ENCODE measurements at places on chromosomes 2 and 18. TPM values are rescaled to one million over a fixed set of nuclear protein-coding genes. Genes with fewer than 3 reads are reported as not detected.
A peak's percentile ranks its signal among the peaks of the same experiment; 100 is the strongest.

The CPSF3 gene
- 21.1 TPM for polyA plus RNA-seq

- no peak overlapping the region for H3K27ac ChIP-seq
- no peaks in the 10 kb centered on the region for H3K36me3 ChIP-seq
- H3K27me3 ChIP-seq: no peaks in the 10 kb centered on the region
Observed at GRCh38 chr18:78914249-78914935, 65.2 kb upstream of the SALL3 start.

DNA sequence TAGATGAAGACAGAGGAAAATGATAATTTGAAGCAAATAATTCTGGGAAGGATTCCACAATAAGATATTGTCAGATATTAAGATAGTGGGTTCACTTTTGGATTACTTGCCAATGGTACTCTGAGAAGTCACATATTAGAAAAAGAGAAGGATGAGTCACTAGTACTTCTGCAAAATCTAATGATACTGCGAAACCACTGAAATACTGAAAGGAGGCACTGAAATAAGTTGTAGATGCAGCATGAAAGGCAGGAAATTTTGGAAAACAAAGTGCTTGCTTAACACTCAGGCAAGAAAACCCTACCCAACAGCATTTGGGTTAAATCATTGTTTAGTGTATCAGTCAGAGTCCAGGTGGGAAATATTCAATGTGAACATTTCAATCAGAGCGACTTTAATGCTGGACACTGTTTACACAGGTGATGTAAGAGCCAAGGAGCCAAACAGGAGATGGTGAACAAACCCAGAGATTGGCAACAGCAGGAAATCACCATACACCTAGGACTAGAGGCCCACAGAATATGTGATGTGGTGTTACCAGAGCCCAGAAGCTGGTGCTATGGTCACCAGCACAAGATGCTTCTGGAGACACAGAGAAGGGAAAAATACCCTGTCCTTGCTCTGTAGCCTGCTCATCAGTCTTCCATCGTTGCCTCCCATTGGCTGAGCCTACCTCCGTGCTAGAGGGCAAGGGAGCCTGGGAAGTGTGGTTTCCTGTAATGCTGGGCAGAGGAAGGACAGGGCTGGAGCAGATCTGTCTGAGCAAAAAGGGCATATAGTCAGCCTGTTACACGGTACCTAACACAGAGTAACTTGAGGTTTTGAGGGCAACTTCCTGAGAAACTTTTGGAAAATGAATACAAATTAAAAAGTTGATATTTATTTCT lies 204.7 kb upstream of the ITGA4 start:
- H3K27ac ChIP-seq: no peak overlapping the region
- no peaks in the 10 kb centered on the region for H3K36me3 ChIP-seq
- DNase-seq: no peak

- peaks cover 15% of the 10 kb centered on the region for H3K4me1 ChIP-seq
- H3K4me3 ChIP-seq: no peak overlapping the region
- H3K27me3 ChIP-seq: no peaks in the 10 kb centered on the region
- no peak for DNase-seq
- H3K36me3 ChIP-seq: no peaks in the 10 kb centered on the region
Observed at GRCh38 chr18:49547701-49548100, 14.2 kb upstream of the LIPG start.

The DCC gene
- not detected for polyA plus RNA-seq

- peaks cover 34% of the 10 kb centered on the region for H3K4me1 ChIP-seq
- no peaks in the 10 kb centered on the region for H3K36me3 ChIP-seq
- peak; percentile 88 for DNase-seq
- no peaks in the 10 kb centered on the region for H3K27me3 ChIP-seq
- no peak overlapping the region for H3K4me3 ChIP-seq
Observed at GRCh38 chr2:20578266-20578894, 72.5 kb downstream of the HS1BP3 start.

- DNase-seq: no peak
- H3K4me1 ChIP-seq: peaks cover 5% of the 10 kb centered on the region
- H3K27me3 ChIP-seq: no peaks in the 10 kb centered on the region
- no peak overlapping the region for H3K27ac ChIP-seq
- no peaks in the 10 kb centered on the region for H3K36me3 ChIP-seq
- H3K4me3 ChIP-seq: no peak overlapping the region
Observed at GRCh38 chr2:9137379-9138150, 69.0 kb upstream of the ASAP2 start.

The GNLY gene
- polyA plus RNA-seq: not detected

GRCh38 chr18:77470569-77471413 lies 221.1 kb downstream of the GALR1 start:
- no peak for DNase-seq
- H3K36me3 ChIP-seq: no peaks in the 10 kb centered on the region
- no peaks in the 10 kb centered on the region for H3K4me1 ChIP-seq
- no peaks in the 10 kb centered on the region for H3K27me3 ChIP-seq
- H3K27ac ChIP-seq: no peak overlapping the region

GRCh38 chr2:72362733-72363132 lies 215.1 kb upstream of the CYP26B1 start:
- DNase-seq: no peak
- no peaks in the 10 kb centered on the region for H3K36me3 ChIP-seq
- peaks cover 4% of the 10 kb centered on the region for H3K4me1 ChIP-seq
- H3K27me3 ChIP-seq: no peaks in the 10 kb centered on the region

- H3K4me1 ChIP-seq: peaks cover 34% of the 10 kb centered on the region
- no peaks in the 10 kb centered on the region for H3K36me3 ChIP-seq
- no peak for DNase-seq
- H3K27ac ChIP-seq: peak overlapping the region; percentile 40
- H3K27me3 ChIP-seq: no peaks in the 10 kb centered on the region
Observed at GRCh38 chr2:85018049-85018447, 47.1 kb downstream of the KCMF1 start.

The FBXO11 gene
- polyA plus RNA-seq: 24.7 TPM

The TEX44 gene
- not detected for polyA plus RNA-seq

DNA sequence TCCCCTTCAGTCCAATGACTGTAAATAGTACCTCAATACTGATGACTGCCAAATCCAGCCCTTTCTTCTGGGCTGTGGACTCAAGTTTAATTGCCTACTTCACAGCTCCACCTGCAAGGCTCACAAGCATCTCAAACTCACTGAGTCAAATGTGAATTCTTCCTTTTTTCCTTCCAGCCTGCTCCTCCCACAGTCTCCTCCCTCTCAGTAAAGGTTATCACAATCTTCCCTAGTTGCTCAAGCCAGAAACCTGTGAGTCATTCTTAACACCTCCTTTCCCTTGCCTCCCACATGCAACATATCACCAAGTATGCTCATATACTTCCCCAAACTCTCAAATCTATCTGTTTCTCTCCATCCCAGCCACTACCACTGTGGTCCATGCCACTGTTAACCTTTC lies 3.7 kb upstream of the MFSD6 start:
- H3K4me3 ChIP-seq: no peak overlapping the region
- peaks cover 16% of the 10 kb centered on the region for H3K4me1 ChIP-seq
- peak; percentile 15 for DNase-seq
- no peak overlapping the region for H3K27ac ChIP-seq

The ZC3H6 gene
- polyA plus RNA-seq: 0.75 TPM

- no peaks in the 10 kb centered on the region for H3K36me3 ChIP-seq
- H3K27ac ChIP-seq: no peak overlapping the region
- H3K4me3 ChIP-seq: peak overlapping the region; percentile 64
- no peaks in the 10 kb centered on the region for H3K27me3 ChIP-seq
Observed at GRCh38 chr2:199851501-199851810, 464 bp upstream of the FTCDNL1 start.

DNA sequence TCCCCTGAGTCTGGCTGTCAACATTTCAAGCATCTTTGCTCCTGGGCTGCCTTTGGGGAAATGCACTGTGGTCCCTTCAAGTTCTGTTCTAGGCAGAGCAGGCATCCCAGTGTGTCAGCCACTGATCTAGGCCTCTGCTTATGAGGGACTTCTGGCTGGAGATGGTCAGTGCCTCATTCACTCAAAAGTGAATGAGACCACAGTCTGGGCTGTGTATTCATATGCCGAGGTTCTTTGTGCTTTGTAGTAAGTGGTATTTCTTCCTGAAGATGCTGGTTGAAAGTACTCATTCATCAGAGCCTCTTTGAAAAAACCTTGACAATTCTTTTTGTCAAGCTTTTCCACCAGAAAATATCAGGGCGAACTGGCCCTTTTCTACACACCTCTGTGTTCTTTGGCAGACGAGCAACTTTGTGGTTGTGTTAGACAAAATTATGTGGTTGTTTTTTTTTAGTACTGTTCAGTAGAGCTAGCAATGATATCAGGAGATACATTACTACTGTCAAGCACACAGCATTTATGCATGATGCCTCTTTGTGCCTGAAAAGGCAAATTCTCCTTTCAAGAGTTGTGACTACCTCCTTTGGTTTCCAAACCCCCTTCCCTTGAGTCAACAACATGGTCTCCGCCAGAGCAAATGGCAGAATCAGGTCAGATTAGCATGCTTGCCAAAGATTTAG lies 510.9 kb upstream of the NRP2 start:
- H3K27ac ChIP-seq: no peak overlapping the region
- H3K36me3 ChIP-seq: no peaks in the 10 kb centered on the region
- H3K4me1 ChIP-seq: no peaks in the 10 kb centered on the region
- no peak for DNase-seq

DNA sequence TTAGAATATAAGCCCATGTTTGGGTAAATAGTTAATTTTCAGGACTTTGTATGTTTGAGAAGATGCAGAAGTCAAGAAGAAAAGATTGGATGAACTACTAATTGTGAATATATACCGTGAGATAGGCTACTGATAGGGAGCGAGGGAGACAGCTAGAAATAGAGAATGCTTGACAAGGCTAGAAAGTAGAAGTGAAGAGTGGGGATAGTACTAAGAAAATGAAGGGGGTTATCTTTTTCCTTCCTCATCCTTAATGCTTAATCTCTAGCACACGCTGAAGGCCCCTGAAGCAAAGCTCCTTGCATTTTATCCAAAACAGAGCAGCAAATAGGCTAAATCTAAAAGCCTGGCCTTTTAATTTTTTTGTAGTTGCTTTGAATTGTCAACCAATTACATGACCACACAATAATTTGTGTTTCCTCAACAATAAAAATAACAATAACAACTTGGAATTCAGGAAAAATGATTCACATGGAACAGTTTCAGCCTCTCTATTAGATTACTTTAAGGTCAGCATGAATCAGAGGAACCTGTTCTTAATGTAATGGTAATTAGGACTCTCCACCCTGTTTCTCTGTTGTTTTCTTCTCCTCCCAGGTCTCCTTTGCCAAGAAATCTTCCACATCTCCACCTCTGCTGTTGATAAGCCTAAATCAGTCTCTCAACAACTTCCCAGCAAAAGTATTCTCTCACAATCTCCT lies 1071.3 kb upstream of the ZEB2 start:
- H3K4me3 ChIP-seq: no peak overlapping the region
- no peak for DNase-seq
- H3K4me1 ChIP-seq: no peaks in the 10 kb centered on the region
- H3K27me3 ChIP-seq: no peaks in the 10 kb centered on the region
- H3K36me3 ChIP-seq: no peaks in the 10 kb centered on the region
